Ovary (tissue), 10 donors: ENCODE measurements at places on chromosomes 6 and 20.

DNA sequence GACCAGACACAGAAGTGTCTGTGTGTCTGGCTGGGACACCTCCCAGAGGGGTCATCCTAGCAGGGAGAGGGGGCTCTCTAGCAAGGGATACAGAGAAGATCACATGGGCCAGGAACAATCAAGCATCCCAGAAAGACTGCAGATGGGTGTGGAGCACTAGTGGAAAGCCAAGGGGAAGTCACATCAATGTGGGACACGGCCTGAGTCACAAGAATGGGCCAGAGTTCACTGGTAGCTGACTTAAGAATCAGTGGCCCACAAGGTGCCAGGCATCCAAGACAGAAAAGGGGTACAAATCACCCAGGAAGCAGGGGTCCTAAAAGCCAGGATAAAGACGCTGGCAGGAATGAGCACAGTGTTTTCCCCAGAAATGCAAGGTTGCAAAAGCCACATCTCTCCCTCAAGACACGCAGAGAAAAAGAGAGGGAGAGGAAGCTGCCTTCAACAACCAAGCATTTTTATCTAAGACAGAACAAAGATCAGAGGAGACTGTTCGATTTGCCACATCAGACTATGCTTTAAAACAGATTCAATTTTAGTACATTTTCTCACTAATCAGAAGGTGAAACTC, 113.6 kb upstream of the DST start:
- no peak for DNase-seq

GRCh38 chr6:150176152-150176551, 33.3 kb downstream of the PPP1R14C start:
- no peak for DNase-seq

DNA sequence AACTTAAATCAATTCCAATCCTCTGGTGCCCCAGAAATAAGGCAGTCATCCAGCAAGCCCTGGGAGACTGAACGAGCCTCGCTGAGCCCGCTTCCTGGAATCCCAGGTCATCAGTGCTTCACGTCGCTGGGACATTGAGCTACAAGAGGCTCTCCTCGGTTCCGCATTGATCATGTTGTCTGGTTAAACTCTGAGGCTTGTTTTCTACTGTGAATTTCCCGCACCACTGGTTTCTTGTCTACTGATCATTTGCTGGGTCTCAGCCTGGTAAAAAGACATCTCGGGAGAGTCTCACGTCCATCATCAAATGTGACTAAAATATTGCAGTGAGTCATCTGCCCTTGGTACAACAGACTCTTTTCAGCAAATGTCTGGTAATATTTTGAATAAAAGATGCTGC, 569.2 kb downstream of the QKI start:
- DNase-seq: no peak

DNA sequence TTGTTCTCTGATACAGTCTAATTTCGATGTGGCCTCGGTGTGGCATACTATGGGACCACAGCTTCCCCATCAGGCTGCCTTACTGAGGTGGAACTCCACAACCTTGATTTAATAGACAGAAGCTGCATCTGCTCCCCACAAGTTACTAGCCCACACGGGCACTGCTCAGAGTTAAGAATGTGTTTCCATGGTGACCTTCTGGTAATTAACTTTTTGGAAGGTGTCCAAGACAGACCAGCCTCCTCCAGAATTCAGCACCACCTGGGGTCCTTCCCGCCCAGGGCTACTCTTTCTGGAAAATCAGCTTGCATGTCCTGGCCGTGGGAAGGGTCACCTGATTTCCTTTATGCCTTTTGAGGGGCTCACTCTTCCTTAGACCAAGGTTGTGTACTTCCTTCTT, 48.7 kb upstream of the CDH4 start:
- DNase-seq: no peak

DNA sequence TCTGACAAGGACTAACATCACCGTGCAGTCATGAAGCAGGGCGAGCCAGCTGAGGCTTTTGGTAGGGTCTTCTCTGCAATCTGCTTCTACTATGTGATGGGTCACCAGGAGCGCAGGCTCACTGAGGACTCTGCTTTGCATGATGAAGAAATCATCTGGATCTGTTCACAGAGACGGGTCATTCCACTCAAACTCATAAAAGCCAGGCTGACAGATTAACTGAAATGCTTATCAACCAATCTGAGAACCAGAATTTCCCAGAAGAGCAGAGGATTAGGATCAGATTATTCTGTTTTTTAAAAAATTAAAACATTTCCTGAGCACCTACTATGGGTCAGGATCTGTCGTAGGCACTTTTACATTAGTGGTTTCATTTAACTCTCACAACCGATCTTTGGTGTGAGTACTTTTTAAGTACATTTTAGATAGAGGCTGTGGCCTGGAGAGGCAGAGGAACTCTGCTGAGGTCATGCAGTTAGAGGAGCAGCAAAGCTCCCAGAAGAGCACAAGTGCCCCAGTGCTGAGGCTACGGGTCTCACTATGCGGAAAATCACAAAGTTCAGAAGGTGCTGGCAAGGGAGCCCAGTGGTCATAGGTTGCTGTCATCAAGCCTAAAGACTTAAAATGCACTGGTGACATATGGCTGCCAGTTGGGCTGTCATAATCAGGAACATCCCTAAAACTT, 109.1 kb downstream of the BACH2 start:
- DNase-seq: no peak

DNA sequence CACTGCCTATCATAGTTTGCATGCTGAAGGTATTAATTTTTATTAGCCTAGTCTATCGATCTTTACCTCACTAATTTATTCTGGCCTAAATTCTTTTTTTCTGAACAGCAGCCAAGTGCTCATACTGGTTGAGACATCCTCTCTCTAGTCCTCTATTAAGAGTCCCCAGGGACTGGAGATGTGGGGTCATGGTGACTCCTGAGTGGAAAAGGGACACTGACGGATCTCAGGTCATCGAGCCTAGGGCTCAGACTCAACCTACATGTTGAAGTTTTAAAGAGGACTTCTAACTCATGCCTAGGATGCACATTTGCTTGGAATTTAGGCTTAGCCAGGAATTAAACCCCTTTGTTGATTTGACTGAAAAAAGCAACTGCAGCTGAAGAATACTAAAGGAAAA, 378.1 kb downstream of the BTBD9 start:
- DNase-seq: no peak

DNA sequence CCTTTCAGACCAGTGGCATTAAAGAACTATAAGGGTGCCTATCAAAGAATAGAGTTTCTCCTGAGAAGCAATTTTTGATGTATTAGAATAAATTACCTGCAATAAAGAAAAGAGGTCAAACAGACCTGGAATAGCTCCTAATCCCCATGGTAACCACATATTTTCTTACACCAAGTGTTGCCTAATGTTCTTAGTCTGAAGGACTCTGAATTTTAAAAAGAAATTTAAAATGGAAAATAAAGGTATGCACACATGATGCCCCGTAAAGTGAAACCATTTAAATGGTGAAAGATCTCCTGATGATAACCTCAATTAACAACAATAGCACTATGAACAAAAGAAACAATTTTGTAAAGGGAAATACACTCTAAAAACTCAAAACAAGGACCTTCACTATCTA, 55.1 kb upstream of the LOC128125822 start:
- DNase-seq: no peak

GRCh38 chr6:144012534-144012933, 4.5 kb upstream of the PLAGL1 start:
- no peak for DNase-seq

DNA sequence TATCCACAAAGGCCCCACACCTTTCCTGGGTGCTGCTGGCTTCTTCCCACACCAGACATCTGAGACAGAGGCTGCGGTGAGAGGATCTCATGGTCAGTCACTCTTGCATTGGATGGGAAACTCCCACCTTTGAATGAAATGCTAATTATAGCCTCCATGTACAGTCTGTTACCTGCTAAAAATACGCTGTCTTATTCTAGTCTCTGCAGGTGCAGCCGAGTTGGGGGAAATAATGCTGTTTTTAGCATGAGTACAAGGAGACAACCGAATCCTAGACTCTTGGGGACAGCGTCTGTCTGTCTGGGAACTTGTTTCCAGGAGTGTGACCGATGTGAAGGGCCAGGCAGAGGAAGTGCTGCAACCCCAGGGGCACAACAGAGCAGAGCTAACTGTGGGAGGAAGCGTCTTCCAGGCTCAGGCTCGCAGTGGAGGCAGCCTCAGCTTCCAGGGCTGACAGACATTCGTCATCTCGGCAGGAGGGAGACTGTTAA, 286.2 kb downstream of the PREX1 start:
- no peak for DNase-seq

GRCh38 chr20:51220293-51220706, 197.4 kb upstream of the KCNG1 start:
- DNase-seq: no peak

DNA sequence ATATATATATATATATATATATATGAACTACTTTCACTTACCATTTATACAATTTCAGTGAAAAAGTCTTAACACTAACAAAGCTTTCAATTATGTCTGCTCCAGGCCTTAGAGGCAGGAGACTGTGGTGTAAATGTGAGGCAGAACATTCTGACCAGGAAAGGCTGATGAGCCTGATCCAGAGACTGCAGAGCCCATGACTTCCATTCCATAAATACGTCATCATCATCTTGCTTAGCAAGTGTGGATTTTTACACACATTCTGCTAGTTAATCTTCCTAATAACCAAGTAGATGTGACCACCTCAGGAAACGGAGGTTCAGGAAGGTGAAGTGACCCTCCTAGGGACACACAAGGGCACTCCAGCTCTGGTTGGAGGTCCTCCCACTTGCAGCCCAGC, 14.9 kb downstream of the TRERF1 start:
- DNase-seq: no peak

GRCh38 chr6:3163248-3163594, 5.9 kb upstream of the TUBB2A start:
- DNase-seq: no peak

DNA sequence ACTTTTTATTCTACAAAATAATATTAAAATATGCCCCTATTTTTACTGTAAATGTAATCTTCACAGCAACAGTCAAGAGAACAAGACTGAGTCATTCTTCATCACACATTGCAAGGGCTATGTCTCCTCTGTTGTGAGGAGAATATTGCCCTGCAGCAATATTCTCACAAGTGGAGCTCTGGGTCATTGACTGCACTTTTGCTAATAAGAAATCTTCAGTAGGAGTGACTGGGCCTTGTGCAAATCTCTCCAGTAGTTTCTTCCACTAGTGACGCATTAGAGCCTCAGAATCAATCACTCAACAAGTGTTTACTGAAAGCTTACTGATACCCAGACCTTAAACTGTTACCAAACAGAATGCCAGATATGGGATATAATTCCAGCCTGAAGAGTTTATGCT, 49.1 kb downstream of the LAMA2 start:
- no peak for DNase-seq

DNA sequence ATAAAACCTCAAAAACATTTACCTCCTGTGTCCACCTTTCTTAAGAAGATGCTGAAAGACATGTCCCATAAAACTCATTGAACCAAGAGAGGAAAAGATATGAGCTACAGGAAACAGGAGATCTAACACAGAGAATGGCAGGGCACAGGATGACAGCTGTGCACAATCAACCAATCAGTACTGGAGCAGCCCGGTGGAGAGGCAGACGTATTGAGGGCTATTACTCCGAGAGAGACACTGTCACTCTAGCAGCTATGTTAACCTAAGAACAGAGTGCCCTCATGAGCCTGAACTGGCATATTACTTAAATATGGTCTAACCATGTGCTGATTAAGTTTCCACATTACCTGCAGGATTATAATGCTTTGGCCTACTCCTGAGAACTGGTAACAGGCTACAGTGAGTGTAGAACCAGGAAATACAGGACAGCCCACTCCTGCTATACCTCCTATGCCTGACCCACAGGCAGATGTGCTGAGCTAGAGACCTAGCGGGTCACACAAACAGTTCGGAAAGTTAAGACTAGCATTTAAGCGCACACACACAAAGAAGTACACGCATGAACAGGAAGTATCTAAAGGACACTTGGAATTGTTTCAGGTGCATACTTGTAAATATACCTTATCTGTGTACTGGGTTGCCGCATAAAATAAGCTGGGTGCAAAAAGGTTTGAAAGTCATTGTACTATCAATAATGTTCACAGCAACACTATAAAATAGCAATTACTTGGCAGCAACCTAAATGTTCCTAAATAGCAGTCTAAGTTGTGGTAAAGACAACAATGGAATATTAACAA, 199.3 kb upstream of the SHLD1 start:
- DNase-seq: no peak

- no peak for DNase-seq
Measured at GRCh38 chr6:38429546-38429945, 210.2 kb downstream of the BTBD9 start.

- DNase-seq: no peak
Measured at GRCh38 chr6:143038833-143039232, 21.9 kb upstream of the AIG1 start.

- DNase-seq: no peak
Measured at GRCh38 chr6:165231581-165232561, 77.5 kb downstream of the C6orf118 start.

- DNase-seq: peak; percentile 92
Measured at GRCh38 chr20:11890331-11891076, 27.2 kb upstream of the BTBD3 start.

DNA sequence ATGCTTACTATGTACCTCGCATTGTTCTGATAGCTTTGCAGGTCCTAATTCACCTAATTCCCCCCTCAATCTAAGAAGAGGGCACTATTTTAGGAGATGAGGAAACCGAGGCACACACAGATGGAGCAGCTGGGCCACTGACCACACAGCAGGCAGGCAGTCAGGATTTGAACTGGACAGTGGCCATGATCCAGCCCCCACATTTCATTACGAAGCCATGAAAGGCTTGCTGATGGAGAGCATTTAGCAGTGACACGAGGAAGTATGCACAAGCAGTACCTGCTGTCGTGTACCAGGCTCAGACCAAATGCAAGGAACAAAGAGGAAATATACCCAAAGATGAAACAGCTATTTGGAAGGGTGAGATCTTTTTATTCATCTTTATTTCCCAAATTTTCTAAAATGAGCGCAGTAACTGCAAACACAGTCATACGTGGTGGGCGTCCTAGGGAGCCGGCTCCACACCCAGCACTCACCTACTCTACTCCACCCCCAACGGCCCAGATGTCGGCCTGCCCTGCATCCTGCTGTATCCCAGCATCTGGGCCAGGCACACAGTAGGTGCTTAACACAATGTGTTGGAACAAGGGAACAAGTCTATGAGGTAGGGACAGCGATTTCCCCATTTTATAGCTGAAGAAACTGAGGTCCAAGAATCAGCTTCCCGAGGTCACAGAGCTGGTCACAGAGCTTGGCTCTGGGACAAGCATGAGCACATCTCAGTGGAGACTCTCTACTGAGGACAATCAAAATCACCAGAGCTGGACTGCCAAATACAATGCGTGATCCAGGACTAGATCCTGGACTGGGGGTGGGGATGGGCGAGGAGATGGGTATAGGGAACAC, 15.0 kb downstream of the PREX1 start:
- DNase-seq: no peak

- no peak for DNase-seq
Measured at GRCh38 chr6:159978291-159979135, 9.6 kb downstream of the IGF2R start.

GRCh38 chr20:35828916-35829315, 57.1 kb downstream of the PHF20 start:
- no peak for DNase-seq
